Ovary (tissue), 10 donors: ENCODE measurements at places on chromosomes 2 and 18. TPM values are rescaled to one million over a fixed set of nuclear protein-coding genes. Genes with fewer than 3 reads are reported as not detected.

The CXCR2 gene
- 0.33 TPM for total RNA-seq

The CPLX4 gene
- total RNA-seq = not detected

The NEB gene
- 1.8 TPM for total RNA-seq

The RIT2 gene
- total RNA-seq = not detected

The SLC39A10 gene
- total RNA-seq = 15.0 TPM

The KCNF1 gene
- total RNA-seq = 0.11 TPM

The IL1R1 gene
- 111 TPM for total RNA-seq

The PARD3B gene
- 28.7 TPM for total RNA-seq

GRCh38 chr2:167748536-167748935 lies 498.9 kb downstream of the STK39 start:
- DNase-seq = no peak
- no peaks in the 10 kb centered on the region for H3K27me3 ChIP-seq
- H3K36me3 ChIP-seq = no peaks in the 10 kb centered on the region
- no peak overlapping the region for H3K4me3 ChIP-seq

DNA sequence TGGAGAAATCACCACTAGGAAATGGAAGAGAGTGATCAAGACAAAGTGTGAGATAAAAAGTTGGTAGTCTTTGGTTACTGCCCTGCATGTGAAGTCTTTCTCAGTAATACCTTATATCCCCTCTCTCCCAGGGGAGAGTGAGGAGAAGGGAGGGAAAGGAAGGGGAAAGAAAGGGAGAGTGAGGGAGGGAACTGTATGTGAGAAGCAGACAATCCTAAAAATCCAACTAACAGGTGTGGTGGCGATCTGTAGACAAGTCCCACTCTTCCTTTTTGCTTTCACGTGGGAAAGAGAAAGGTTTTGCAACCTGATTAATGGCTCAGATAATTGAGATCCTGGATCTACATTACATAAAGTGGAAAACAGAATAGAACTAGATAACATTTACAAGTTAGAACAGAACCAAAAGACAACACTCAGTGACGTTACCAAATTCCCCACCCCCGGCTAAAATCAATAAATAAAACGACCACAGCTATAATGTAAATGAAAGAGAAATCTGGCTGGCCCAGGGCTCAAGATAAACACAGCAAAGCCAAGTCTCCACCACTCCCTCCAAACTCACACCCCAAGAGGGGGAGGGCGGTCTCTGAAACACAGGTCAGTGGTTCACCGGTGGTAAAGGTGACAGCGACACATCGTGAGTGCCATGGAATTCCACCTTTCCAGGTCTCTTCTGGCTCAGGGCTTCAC lies 10.0 kb upstream of the APCDD1 start:
- no peaks in the 10 kb centered on the region for H3K36me3 ChIP-seq
- DNase-seq = no peak
- no peak overlapping the region for H3K4me3 ChIP-seq
- no peak overlapping the region for H3K27ac ChIP-seq
- peaks cover 2% of the 10 kb centered on the region for H3K4me1 ChIP-seq

- H3K27ac ChIP-seq = no peak overlapping the region
- H3K36me3 ChIP-seq = no peaks in the 10 kb centered on the region
- H3K4me1 ChIP-seq = peaks cover 9% of the 10 kb centered on the region
- no peak overlapping the region for H3K4me3 ChIP-seq
- no peak for DNase-seq
- H3K27me3 ChIP-seq = no peaks in the 10 kb centered on the region
Measured at GRCh38 chr2:177675825-177676224, 283.3 kb downstream of the AGPS start.

GRCh38 chr18:79952456-79952995 lies 1.1 kb upstream of the SLC66A2 start:
- peak; percentile 34 for DNase-seq
- H3K4me3 ChIP-seq = peak overlapping the region; percentile 59
- H3K27me3 ChIP-seq = no peaks in the 10 kb centered on the region
- H3K36me3 ChIP-seq = no peaks in the 10 kb centered on the region

GRCh38 chr2:132593171-132593570 lies 76.8 kb downstream of the LYPD1 start:
- no peak overlapping the region for H3K4me3 ChIP-seq
- no peaks in the 10 kb centered on the region for H3K27me3 ChIP-seq
- no peak overlapping the region for H3K27ac ChIP-seq
- H3K4me1 ChIP-seq = no peaks in the 10 kb centered on the region

GRCh38 chr2:139217641-139218040 lies 437.5 kb upstream of the NXPH2 start:
- DNase-seq = no peak
- no peaks in the 10 kb centered on the region for H3K27me3 ChIP-seq
- H3K4me3 ChIP-seq = no peak overlapping the region

DNA sequence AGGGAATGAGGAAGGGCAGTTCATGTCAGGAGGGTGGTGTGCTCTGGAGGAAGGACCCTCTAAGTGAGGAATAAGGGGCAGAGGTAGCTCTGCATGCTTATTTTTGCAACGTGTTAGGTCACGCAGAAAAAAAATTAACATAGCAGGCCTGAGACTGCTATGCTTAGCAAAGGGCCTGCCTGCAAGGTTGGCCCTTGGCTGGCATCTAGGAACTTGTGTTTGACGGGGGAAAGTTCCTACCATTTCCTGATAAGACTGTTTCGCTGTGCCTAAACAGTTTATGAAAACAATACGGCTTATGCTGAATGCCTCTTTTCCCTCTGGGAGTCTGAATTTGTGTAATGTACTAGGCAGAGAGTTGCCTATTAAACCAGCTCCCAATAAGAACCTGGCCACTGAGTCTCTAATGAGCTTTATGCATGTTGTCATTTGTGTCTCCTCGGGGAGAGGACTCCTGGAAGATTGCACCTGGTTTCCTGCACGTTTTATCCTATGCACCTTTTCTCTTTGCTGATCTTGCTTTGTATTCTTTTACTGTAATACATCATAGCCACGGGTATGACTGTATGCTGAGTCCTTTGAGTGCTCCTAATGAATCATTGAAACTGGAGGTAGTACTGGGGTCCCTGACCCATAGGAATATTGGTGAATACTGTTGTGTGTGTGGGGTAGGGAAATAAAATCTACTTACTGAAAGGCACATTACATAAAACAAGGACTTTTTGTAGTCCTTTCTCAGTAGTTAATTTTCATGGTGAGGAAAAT lies 169.0 kb downstream of the PRPF40A start:
- no peaks in the 10 kb centered on the region for H3K27me3 ChIP-seq
- no peak overlapping the region for H3K4me3 ChIP-seq
- peaks cover 19% of the 10 kb centered on the region for H3K4me1 ChIP-seq
- no peaks in the 10 kb centered on the region for H3K36me3 ChIP-seq
- H3K27ac ChIP-seq = peak overlapping the region; percentile 49

DNA sequence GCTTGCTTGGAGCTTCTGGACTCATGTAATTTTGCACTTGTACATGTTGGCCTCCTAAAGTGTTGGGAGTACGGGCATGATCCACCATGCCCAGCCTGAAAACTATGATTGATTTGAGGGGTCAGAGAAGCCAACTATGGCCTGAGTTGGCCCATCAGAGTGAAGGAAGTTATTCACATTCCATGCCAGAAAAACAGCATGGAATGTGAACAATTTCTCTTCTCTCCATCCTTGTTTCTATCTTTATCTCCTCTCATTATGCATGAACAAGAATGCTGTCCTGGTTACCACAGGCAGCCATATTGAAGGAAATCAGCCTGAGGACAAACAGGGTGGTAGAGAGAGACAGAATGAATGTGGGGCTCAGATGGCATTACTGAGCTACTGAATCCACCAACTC lies 3.5 kb upstream of the CD226 start:
- H3K36me3 ChIP-seq = no peaks in the 10 kb centered on the region
- no peak for DNase-seq
- no peak overlapping the region for H3K27ac ChIP-seq

- no peak overlapping the region for H3K27ac ChIP-seq
- peaks cover 13% of the 10 kb centered on the region for H3K4me1 ChIP-seq
- no peaks in the 10 kb centered on the region for H3K27me3 ChIP-seq
- no peak overlapping the region for H3K4me3 ChIP-seq
- H3K36me3 ChIP-seq = no peaks in the 10 kb centered on the region
Measured at GRCh38 chr2:69190743-69191404, 177.9 kb downstream of the ANTXR1 start.

GRCh38 chr2:201842131-201842860 lies 36.0 kb downstream of the CDK15 start:
- H3K4me1 ChIP-seq = no peaks in the 10 kb centered on the region
- no peak overlapping the region for H3K4me3 ChIP-seq
- H3K36me3 ChIP-seq = no peaks in the 10 kb centered on the region
- H3K27me3 ChIP-seq = no peaks in the 10 kb centered on the region

DNA sequence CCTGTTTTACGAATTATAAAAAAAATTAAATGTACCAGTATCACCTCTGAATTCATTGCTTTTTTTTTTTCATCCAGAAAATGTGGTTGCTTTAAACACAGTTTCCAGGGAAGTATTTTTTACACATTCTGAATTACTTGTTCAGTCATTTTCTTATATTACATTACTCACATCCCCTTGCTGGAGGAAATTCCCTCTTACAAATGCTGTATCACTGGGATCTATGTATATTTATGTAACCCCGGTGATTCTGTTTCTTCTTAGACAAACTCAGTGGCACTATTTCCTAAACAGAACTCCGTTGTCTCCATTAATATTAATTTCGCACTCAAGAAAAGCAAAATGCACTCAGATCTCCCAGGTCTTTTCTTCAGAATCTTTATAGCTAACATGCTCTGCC lies 1078.5 kb upstream of the ZEB2 start:
- no peak overlapping the region for H3K4me3 ChIP-seq
- peaks cover 2% of the 10 kb centered on the region for H3K4me1 ChIP-seq
- no peak for DNase-seq
- no peak overlapping the region for H3K27ac ChIP-seq
- no peaks in the 10 kb centered on the region for H3K27me3 ChIP-seq

DNA sequence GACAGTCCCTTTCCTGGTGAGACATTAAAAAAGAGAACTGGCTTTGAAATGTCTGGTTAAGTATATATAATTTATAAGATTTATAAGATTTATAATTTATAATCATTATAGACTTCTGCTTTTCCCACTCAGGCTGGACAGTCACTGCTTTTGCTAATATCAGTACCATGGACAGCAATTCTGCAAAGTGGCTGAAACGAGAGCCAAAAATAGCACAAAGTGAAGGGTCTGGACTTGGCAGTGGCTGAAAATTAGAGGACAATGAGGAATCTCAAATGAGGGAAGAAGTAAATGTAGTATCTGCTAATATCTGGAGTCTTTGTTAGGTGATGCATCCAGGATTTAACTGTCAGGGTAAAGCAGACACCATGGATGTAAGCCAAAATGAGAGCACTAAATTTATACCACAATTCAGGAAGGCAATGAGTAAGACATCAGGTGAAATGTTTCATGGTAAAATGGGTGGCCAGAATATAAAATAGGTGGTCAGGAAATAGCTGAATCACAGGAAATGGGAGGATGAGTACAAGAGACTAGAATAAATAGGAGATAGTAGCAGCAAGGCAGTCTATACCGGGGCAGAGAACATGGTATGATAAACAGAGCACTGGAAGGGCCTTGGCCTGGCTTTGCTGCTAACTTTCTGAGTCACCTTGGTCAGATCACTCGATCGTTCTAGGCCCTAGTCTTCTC lies 39.6 kb upstream of the BOD1L2 start:
- no peaks in the 10 kb centered on the region for H3K27me3 ChIP-seq
- DNase-seq = no peak
- H3K27ac ChIP-seq = no peak overlapping the region
- H3K4me3 ChIP-seq = no peak overlapping the region

DNA sequence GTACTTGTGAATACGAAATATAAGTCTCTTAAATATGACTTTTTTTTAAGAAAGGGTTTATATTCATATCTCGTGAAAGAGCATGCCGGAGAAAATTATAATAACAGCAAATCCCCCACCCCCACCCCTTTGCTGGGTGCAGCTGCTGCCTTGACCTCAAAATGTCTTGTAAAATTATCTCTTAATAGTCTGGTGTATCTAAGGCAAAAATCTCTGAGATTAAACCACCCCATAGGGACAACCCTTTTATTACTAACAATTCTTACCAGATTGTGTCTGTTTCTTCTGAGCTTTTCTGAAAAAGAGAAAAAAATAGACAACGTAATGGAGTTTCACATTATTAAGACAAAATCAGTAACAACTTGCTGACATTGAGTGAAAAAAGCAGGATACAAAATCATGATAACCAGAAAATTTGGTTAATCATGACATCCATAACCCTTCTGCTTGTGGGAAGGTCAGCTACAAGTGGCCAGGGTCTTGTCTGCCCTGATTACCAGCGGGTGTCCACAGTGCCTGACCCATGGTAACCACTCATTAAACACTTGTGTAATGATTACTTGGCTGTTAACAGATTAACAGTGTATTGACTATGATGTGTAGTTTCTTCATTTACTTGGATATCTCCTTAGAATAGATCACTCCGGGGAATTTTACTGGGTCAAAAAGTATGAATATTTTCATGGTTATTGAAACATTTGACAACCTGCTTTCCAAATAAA lies 1.5 kb downstream of the STRADB start:
- H3K4me3 ChIP-seq = no peak overlapping the region
- peaks cover 5% of the 10 kb centered on the region for H3K4me1 ChIP-seq
- H3K27ac ChIP-seq = no peak overlapping the region
- H3K27me3 ChIP-seq = no peaks in the 10 kb centered on the region

GRCh38 chr2:62717503-62718081 lies 12.1 kb downstream of the EHBP1 start:
- no peak overlapping the region for H3K27ac ChIP-seq
- peaks cover 11% of the 10 kb centered on the region for H3K4me1 ChIP-seq
- no peak overlapping the region for H3K4me3 ChIP-seq
- no peaks in the 10 kb centered on the region for H3K27me3 ChIP-seq
- DNase-seq = no peak

GRCh38 chr2:157777427-157777826 lies 98.7 kb downstream of the ACVR1 start:
- H3K27me3 ChIP-seq = no peaks in the 10 kb centered on the region
- no peak overlapping the region for H3K27ac ChIP-seq
- H3K4me1 ChIP-seq = peaks cover 2% of the 10 kb centered on the region
- H3K4me3 ChIP-seq = no peak overlapping the region
- peak; percentile 44 for DNase-seq
- no peaks in the 10 kb centered on the region for H3K36me3 ChIP-seq

GRCh38 chr2:8137801-8138200 lies 544.1 kb upstream of the ID2 start:
- H3K36me3 ChIP-seq = no peaks in the 10 kb centered on the region
- H3K27me3 ChIP-seq = no peaks in the 10 kb centered on the region
- peaks cover 15% of the 10 kb centered on the region for H3K4me1 ChIP-seq
- H3K4me3 ChIP-seq = no peak overlapping the region
- DNase-seq = no peak

DNA sequence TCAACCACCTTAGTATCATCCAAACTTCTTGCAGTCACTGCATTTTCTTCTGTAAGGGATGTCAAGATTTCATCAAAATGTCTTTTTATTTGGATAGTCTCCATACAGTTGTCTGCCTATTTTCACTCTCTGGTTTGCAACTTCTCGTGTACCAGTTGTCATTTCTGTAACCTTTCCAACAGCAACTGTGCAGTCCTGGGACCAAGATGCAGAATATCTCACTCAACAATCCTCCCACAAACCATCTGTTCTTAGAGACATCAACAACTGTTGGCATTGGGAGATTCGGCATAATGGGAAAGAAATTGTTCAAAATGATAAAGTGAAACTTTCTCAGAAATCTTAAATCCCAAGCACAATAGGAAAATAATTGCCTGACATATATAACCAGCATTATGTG lies 933.6 kb upstream of the SLC39A10 start:
- H3K27me3 ChIP-seq = no peaks in the 10 kb centered on the region
- DNase-seq = no peak
- no peak overlapping the region for H3K27ac ChIP-seq
- no peaks in the 10 kb centered on the region for H3K4me1 ChIP-seq
- peaks cover 2% of the 10 kb centered on the region for H3K36me3 ChIP-seq
